ENCODE measurements at places on chromosomes 7 and 10. TPM values are rescaled to one million over a fixed set of nuclear protein-coding genes. Genes with fewer than 3 reads are reported as not detected.

- no peak for DNase-seq
Observed at GRCh38 chr10:5364890-5365338, at the start of gene UCN3. Gene UCN3, plus strand, starts transcription at chr10:5364966. Its CDS starts 8,755 bp downstream, at chr10:5373721.

NCF1 gene
- total RNA-seq, result 0.37 TPM

DNA sequence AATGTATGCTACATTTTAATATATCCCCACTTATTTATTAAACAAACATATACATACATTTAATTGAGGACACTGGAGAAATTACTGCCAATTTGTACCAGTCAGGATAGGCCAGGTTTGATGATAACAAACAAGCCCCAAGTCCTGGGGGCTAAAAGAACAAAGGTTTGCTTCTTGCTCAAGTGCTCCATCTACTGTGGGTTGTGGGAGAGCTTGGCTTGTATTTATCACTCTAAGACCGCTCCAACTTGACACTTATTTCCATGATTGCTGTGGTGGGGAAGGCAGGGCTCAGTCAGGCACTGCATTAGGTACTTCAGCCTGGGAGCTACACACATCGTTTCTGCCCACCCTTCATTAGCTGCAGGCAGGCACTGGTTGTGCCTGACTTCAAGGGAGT lies 136.6 kb upstream of the ZNF32 start:
- DNase-seq, result no peak

SLC18A2 gene
- total RNA-seq, result 0.24 TPM

SEMA3D gene
- total RNA-seq, result 7.4 TPM

DNA sequence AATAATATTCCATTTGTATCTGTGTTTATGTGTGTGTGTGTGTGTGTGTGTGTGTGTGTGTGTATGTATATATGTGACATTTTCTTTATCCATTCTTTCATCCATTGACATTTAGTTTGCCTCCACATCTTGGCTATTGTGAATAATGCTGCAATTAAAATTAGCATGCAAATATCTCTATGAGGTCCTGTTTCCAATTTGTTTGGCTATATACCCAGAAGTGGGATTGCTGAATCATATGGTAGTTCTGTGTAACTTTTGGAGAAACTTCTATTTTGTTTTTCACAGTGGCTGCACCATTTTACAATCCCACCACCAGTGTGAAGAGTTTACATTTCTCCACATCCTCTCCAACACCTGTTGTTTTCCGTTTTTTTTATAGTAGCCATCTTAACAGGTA lies 53.1 kb downstream of the CH25H start:
- no peak for DNase-seq

Measured in endodermal cell (in vitro differentiated cells).